Putamen (tissue), 1 donor: ENCODE measurements at places on chromosomes 1 and 21.

- DNase-seq, result no peak
Measured at GRCh38 chr1:40738831-40739230, 44.8 kb upstream of the KCNQ4 start.

DNA sequence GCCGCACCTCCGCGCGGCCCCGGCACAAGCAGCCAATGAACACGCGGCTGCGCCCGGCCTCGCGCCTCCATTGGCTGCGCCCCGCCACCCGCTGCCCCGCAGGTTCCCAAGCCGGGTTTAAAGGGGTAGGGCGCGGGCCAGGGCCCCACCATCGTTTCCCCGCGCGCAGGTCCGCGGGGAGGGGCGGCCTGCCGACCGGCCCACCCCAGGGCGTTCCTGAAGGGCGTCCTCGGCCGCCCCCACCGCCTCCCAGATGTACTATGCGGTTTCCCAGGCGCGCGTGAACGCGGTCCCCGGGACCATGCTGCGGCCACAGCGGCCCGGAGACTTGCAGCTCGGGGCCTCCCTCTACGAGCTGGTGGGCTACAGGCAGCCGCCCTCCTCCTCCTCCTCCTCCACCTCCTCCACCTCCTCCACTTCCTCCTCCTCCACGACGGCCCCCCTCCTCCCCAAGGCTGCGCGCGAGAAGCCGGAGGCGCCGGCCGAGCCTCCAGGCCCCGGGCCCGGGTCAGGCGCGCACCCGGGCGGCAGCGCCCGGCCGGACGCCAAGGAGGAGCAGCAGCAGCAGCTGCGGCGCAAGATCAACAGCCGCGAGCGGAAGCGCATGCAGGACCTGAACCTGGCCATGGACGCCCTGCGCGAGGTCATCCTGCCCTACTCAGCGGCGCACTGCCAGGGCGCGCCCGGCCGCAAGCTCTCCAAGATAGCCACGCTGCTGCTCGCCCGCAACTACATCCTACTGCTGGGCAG is at the start of gene OLIG1:
Gene OLIG1, plus strand, starts transcription at position 148 of the 750 bp plus-strand sequence. Its CDS starts 106 bp downstream, at position 254.
- DNase-seq, result peak; percentile 85

- DNase-seq, result no peak
Measured at GRCh38 chr1:47630346-47630745, 192.5 kb downstream of the FOXD2 start.

- no peak for DNase-seq
Measured at GRCh38 chr1:210288116-210288515, 40.6 kb upstream of the HHAT start.

- DNase-seq, result no peak
Measured at GRCh38 chr1:95236784-95237575, 3.0 kb downstream of the RWDD3 start.

DNA sequence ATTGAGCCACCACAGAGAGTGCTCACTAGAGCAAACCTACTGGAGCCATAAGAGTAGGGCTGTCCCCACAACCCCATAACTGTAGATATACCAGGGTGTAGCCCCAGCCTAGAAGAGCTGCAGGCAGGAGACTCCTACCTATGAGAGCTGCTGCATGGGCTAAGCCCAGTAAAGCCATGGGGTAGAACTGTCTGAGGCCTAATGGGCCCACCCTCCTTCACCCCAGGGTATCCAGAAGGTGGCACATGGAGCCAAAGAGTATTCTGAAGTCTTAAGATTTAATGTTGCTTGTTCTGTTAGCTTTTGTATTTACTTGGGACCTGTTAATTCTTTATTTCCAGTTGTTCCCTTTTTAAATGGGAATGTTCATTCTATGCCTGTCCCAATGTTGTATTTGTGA is 1193.7 kb upstream of the ADGRL2 start:
- DNase-seq, result no peak

DNA sequence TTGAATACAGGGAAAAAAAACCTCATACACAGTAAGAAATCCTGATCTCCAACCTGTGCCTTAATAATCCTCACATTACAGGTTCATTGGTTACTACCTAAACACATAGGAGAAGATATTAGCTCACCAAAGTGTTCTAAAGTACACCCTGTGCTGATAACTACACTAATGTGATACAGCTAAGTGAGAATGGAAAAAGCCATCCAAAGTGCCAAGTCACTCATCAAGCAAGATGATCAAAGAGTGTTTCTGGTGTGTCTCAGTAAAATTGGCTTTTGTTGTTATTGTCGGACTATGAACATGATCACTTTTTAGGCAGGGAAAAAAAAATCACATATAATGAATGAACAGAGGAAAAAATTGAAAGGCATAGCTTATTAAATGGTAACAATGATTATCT is 31.4 kb downstream of the EPS15 start:
- no peak for DNase-seq

DNA sequence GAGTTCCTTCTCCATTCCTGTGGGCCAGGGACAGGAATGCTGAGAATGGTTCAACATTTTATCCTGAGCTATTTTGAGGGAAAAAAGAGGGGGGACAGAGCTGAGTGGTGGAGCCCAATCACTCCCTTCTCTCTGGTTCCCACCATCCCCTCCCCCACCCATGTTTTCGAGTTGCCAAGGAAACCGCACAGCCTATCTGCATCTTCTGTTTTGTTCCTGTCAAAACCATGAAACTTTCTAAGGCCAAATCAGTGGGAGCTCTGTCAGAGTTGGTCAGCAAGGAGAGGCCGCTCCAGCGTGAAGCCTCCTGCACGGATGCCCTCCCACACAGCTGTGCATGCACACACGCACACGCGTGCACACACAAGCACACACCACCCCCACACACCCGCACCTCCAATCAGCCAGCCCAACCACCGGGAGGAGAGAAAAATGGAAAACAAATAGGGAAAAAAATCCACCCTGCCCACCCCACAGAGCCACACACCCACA is 54.5 kb upstream of the ATP2B4 start:
- no peak for DNase-seq

- no peak for DNase-seq
Measured at GRCh38 chr1:16115468-16115983, 40.3 kb downstream of the EPHA2 start.

DNA sequence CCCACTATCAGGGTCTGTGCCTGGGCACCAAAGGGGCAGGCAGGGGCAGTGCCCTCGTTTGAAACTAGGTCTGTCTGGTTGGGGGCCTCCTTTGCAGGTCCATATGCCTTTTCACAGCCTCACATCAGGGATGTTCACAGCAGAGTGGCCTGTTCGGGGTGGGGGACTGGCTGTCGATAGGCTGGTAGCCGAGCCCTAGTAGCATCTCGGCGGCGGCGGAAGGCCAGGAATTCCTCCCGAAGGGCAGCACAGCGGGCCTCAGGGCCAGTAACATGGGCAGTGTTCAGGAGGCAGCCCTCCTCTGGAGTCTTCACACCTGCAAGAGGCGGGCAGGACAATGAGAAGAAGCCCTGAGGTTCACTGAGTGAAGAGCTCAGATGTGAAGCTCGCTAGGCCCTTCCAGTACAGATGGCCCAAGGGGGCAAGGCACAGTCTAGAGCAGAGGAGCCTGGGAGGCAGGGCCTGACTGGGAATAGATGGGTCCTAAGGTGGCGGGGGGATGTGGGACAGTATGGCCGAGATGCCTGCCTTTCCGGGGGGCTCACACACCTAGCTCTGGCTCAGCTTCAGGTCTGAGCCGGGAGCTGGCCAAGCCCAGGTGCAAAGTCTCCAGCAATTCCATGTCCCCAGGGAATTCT is 2.0 kb upstream of the TAGLN2 start:
- no peak for DNase-seq

- DNase-seq, result no peak
Measured at GRCh38 chr1:224759681-224760091, 143.6 kb downstream of the CNIH3 start.

DNA sequence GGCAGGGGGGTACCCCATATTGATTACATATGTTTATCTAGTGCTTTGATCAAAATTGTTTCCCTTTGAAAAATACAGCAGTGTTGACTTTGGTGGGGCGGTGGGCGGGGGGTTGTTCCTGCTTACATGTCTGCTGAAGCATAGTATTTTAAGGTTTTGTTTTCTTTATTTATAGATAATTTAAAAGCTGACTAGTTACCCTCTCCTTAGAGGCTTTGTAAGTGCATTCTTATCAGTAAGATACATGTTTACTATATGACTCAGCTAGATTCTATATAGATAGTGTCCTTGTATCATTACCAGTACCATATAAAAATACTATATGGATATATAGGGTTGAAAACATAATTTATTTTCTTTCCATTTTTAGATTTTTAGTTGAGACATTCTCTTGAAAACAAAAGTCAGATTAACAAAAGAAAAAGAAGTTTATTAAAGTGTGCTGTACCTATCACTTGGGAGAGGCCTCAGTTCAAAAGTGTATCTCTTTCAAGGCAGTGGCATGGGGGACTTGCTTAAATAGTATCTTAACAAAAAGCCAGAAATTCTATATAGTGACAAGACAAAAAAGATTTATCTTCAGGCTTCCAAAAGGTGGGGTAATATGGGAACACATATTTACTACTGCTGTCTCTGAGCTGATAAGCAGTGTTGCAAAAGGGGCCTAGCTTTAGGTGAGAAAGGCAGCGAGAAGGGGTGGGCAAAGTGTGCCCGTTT is 79.0 kb downstream of the HS2ST1 start:
- DNase-seq, result no peak

- no peak for DNase-seq
Measured at GRCh38 chr1:212567638-212568037, 40.9 kb upstream of the ATF3 start.

GRCh38 chr1:155976062-155976912 is 2.1 kb downstream of the ARHGEF2 start:
- DNase-seq, result no peak

- peak; percentile 61 for DNase-seq
Measured at GRCh38 chr1:153568367-153569099, 2.9 kb upstream of the S100A2 start.

- DNase-seq, result no peak
Measured at GRCh38 chr1:205306929-205307566, 14.5 kb downstream of the NUAK2 start.

DNA sequence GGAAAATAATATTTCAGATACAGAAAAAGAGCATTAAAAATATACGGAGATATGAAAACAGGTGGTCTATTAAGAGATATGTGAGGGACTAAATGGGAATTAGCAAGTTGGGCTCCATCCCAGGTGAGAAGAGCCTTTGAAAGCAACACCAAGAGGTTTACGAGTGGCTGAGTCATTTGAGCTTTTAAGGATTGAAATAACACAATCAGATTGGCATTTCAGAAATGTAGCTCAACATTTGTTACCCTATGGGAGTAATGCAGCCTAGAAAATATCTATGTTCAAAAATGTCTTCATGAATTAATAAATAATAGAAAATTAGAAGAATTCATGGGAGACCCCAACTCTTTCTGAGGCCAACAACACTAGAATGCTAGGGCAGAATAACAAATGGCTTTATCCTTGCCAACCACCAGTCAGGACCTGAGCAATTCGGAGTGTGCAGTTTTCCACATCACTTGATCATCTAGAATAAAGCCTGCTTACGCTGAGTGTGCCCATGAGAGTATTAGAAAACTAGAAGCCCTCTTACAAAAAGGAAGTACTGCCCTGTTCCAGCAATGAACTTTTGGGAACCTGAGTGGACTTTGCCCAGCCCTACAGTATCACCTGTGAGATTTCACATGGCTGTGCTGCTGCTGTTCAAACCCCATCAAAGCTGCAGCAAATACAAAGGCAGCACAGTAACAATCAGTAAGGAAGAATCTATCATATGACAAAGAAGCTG is 538.0 kb upstream of the CAMK1G start:
- no peak for DNase-seq

GRCh38 chr1:222247081-222247480 is 300.8 kb downstream of the HHIPL2 start:
- DNase-seq, result no peak

- no peak for DNase-seq
Measured at GRCh38 chr1:226980565-226981385, 40.7 kb downstream of the COQ8A start.

- no peak for DNase-seq
Measured at GRCh38 chr1:195898373-195898772, 709.9 kb downstream of the KCNT2 start.

- no peak for DNase-seq
Measured at GRCh38 chr1:87513255-87513654, 184.6 kb downstream of the LMO4 start.

DNA sequence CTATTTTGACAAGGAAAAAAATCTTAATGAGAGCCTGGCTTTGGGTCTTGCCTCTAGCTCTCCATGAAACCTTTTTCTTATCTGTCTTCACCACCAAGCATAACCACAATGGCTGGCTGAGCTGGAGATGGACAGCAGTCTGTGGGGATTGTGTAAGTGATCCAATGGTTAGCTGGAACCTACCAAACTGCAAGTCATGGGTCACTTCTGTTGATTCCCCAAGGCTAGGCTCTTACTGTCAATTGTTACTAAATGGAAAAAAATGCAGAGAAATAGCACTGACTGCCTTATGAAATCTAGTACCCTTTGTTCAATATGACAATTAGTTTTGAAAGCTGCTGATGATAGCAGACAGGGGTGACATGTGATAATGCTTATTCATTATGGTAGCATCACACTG is 359.0 kb downstream of the ST6GALNAC3 start:
- DNase-seq, result no peak

GRCh38 chr21:33025106-33025488 is 638 bp upstream of the OLIG2 start:
- peak; percentile 77 for DNase-seq

- DNase-seq, result peak; percentile 34
Measured at GRCh38 chr1:11730429-11730891, 5.5 kb upstream of the AGTRAP start.

DNA sequence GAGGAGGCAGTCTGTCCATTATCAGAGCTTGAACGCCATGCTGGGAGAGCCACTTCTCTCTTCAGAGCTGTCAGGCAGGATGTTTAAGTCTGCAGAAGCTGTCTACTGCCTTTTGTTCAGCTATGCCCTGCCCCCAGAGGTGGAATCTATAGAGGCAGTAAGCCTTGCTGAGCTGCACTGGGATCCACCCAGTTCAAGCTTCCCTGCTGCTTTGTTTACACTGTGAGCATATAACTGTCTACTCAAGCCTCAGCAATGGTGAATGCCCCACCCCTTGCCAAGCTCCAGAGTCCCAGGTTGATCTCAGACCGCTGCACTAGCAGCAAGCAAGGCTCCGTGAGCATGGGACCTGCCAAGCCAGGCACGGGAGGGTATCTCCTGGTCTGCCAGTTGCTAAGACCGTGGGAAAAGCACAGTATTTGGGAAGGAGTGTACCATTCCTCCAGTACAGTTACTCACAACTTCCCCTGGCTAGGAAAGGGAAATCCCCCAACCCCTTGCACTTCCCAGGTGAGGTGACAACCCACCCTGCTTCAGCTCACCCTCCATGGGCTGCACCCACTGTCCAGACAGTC is 32.5 kb downstream of the RGS13 start:
- DNase-seq, result no peak

DNA sequence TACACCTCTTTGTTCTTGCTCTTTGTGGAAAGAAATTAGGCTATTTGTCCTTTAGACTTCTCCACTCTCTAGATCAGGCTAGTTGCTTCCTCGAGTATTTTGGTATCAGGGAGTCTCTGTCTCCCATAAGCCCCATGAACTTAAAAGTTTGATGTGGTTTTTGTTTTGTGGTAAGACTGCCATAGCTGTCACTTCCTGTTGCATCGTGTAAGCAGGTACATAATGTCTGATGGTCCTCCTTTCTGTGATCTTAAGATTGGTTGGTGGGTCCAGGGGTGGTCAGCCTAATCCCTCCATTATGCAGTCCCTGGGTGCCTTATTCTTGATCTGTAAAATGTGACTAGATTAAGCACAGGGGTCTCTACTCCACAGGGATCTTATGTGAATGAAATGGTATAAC is 23.1 kb downstream of the CD53 start:
- no peak for DNase-seq

GRCh38 chr1:15384301-15384901 is 25.3 kb upstream of the EFHD2 start:
- DNase-seq, result peak; percentile 70

GRCh38 chr1:89274411-89274857 is 1.8 kb upstream of the GBP5 start:
- DNase-seq, result no peak

- DNase-seq, result no peak
Measured at GRCh38 chr1:10900251-10900651, 103.8 kb upstream of the CASZ1 start.
